Vagina (tissue), 2 donors: ENCODE measurements at places on chromosomes 6 and 20.

DNA sequence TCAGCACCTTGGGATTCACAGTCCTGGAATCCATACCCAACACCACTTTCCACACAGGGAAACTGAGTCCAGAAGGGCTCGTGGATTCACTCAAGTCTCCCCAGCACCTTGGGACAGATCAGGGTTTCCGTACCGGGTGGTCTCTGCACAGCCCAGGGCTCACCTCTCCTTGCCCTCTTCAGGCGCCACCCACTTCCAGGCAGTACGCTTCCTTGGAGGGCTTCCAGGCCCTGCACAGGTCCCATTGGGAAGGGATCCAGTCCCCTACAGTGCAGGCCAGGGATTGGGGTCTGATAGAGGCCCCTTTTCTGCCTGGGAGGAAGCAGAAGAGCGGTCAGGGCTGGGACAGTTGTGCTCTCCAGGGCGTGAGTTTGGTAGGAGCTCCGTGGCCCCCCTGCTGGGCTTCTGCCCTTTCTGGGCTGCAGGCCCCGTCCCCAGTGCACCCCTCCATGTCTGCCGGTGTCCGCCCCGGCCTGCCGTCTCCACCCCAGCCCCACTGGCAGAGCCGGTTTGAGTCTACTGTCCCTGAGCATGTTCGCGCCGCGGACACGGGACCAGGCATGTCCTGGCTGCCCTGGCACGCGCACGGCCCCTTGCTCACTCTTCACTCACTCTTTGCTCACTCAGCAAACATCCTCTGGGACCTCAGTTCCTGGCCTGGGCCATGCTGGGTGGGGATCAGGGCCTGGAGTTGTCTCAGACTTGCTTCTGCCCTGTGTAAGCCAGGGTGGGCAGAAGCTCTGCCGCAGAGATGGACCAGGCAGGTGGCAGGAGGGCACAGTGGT is 12.6 kb downstream of the SRC start:
- no peak for DNase-seq

DNA sequence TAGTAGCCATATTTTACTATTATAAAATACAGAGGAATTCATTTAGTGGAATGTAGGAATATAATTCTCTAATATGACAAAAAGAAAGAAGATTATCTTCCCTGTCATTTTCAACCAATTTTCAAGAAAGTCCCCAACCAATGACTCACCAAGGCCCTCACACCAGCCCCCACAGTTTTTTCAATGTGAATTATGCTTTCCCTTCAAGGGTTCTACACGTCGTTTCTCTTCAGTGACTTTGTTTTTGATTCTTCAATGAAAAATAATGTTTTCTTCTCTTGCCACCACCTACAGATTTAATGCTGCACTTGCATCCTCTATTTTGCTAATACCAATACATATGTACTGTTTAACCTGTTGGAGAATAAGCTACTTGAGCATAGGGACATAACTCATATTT is 841.3 kb downstream of the PHF3 start:
- no peak for DNase-seq

GRCh38 chr6:119333707-119334295 is 15.8 kb downstream of the MAN1A1 start:
- no peak for DNase-seq

GRCh38 chr20:20386192-20386591 is 18.3 kb downstream of the INSM1 start:
- no peak for DNase-seq

DNA sequence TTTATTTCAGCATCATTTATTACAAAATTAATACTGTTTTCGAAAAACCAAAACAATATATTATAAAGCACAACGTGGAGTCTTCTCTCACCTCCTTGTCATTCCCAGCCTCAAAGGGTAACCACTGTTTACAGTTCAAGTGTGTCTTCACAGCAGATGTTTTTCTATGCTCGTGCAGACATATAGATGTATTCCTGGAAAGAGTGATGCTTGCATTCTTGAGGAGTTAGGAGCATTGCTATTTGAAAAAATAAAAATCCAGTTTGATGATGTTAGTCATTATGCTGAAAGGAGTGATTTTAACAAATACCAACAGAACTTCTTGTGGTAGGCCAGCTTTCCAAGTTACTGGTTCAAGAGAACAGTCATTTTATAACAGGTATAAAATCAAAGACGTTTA is 234.9 kb downstream of the BCKDHB start:
- no peak for DNase-seq

DNA sequence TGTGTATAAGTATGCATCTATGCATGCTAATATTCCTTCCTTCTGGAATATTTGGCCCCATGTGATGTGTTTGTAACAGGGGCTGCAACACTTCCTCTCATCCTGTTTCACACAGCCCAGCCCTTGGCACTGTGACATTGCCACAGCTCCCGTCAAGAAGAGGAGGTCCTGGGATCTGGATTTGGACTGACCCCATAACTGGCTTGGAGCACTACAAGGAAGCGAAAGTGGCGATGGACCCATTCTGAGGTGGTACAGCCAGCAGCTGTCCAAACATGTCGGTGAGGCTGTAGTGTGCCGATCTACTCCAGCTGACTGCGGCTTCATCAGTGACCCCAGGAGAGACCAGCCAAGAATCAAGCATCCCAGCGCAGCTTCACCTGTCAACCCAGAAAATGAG is 18.2 kb downstream of the SYNDIG1 start:
- DNase-seq = no peak

DNA sequence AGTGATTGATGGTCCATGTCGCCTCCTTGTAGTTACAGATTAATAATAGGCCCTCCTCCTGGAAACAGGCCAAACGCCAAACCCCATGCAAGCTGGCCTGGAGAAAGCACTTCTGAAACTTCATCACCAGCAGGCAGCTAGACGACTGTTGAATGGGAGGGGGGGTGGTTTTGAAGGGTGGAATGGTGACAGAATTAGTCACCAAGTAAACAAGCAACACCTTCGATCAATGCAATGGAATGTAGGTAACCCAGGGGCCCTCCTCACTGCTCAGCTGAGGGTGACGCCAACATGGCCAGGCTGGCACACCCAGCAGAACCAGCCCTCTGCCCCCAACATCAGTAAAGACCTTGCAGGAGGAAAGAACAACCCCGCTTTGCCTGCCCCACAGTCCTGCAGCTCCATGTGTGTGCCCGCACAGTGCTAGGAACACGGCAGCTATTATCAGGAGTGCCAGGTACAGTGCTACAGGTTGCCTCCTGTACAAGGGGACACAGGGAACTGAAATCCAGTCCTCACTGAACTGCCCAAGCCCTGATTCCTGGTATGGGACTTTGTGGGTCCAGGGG is 2.7 kb downstream of the BCAS1 start:
- no peak for DNase-seq

- DNase-seq = no peak
Measured at GRCh38 chr6:154615483-154616025, 105.1 kb upstream of the CNKSR3 start.

- no peak for DNase-seq
Measured at GRCh38 chr20:53395188-53395923, 198.3 kb downstream of the ZNF217 start.
